Lower leg skin (tissue), 4 donors: ENCODE measurements at places on chromosomes 2 and 18. TPM values are rescaled to one million over a fixed set of nuclear protein-coding genes. Genes with fewer than 3 reads are reported as not detected.

Gene FSHR
- not detected for total RNA-seq

Gene KCTD18
- 22.0 TPM for total RNA-seq

Gene MYO3B
- total RNA-seq, result 0.56 TPM

Gene EVX2
- total RNA-seq, result not detected

Gene SP5
- 1.9 TPM for total RNA-seq

Gene WNT6
- total RNA-seq, result 1.3 TPM

GRCh38 chr18:64539847-64540246 is 391.0 kb upstream of the LINC00305 start:
- DNase-seq, result no peak

DNA sequence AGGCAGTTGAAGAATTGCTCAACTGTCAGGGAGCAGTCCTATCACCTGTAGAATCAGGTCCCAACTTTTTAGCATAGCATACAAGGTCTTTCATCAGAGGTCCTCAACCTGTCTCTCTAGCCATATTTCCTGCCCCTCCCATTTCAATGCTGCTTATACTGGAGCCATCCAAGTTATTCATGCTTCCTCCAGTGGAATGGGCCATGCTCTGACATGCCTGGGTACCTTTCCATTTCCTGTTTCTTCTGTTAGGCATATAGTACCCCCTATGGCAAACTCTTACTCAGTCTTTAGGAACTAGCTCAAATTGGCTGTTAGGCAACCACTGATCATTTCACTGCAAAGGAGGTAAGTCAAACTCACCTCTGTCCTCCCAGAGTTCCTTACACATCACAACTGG is 51.0 kb upstream of the ABCA12 start:
- DNase-seq, result peak; percentile 36

DNA sequence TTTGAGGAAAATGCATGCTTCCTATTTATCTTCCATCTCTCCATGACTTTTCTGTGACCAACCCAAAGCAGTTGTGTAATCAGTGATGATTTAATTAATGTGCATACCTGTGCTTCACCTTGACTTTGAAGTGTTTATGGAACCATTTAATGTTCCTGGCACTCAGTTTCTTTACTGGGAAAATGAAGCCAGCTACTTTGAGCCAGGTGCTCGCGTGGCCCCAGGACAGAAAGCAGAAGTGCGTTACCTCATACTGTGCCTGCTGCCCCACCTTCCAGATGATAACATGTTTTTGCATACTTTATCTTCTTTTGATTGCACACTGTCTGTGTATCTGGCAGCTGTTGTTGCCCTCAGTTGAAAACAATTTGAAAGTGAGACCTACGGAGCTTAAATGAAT is 61.3 kb downstream of the PMAIP1 start:
- DNase-seq, result peak; percentile 50

GRCh38 chr2:71154279-71154678 is 23.8 kb downstream of the MPHOSPH10 start:
- DNase-seq, result no peak

DNA sequence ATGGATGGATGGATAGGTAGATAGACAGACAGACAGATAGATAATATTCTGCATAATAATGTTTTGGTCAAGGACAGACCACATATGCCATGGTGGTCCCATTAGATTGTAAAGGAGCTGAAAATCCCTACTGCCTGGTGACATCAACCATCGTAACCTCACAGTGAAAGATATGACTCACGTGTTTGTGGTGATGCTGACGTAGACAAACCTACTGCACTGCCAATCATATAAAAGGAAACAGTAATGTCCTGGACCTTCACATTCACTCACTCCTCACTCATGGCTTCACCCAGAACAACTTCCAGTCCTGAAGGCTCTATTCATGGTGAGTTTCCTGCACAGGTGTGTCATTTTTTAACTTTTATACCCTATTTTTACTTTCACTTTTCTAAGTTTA is 202.9 kb upstream of the TPO start:
- DNase-seq, result no peak

DNA sequence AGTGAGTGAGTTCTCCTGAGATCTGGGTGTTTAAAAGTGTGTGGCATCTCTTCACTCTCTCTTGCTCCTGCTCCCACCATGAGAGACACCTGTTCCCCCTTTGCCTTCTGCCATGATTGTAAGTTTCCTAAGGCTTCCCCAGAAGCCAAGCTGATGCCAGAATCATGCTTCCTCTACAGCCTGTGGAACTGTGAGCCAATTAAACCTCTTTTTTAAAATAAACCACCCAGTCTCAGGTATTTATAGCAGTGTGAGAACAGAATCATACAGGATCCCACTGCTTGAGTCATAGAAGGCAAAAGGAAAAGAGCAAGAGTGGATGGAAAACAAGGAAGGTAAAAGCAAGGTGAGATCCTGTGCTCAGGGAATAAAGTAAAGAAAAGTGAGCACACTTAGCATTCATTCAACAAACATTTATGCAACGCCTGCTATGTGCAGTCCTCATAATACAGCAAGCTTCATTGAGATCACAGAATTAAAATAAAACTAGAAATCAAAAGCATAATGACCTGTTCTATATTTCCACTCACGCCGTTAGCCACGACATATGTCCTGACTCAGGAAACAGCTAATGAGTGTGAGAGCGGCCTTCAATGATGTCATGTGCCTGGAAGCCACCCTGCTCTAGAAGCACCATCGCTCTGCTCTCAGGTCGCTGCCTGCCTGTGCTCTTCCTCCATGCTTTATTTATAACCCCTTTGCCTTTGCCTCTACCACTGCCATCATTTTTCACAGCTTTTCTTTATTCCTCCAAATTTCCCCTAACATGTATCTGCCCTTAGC is 11.3 kb upstream of the COPS8 start:
- no peak for DNase-seq

- DNase-seq, result no peak
These were observed 66.6 kb downstream of the ZBTB7C start for GRCh38 chr18:48342581-48342980.

DNA sequence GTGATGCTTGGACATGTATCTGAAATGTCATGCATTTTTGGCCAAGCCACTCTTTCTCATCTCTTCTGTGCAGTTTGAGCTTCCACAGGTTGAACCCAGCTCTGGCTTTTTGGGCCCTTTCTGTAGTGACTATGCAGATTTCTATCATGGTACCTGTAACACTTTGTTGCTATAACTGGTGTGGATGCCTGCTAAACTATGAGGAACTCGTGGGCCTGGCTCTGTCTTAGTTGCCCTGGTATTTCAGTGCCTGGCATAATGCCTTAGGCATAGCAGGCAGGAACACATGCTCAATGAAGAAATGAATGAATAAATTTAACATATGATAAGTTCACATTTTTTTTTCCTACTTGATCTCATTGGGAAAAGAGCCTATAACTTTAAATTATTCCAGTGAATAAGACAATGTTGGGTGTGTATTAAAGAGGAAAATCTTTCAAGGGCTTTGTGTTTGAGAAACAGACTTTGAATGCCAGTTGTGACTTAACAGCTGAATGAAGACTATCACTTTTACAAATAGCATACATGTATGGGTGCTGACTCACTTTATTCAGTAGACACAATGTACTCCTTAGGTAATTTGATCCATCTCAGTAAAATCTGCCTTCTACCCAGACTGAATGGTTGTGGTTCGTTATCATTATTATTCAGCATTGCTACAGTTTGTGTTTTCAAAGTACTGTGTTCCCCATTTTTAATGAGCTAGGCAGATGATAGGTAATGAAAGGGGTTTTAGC is 86.4 kb upstream of the MAP4K3 start:
- DNase-seq, result no peak
